DMS53 (cell line): ENCODE measurements at places on chromosomes 2 and 18.
A peak's percentile ranks its signal among the peaks of the same experiment; 100 is the strongest.

DNA sequence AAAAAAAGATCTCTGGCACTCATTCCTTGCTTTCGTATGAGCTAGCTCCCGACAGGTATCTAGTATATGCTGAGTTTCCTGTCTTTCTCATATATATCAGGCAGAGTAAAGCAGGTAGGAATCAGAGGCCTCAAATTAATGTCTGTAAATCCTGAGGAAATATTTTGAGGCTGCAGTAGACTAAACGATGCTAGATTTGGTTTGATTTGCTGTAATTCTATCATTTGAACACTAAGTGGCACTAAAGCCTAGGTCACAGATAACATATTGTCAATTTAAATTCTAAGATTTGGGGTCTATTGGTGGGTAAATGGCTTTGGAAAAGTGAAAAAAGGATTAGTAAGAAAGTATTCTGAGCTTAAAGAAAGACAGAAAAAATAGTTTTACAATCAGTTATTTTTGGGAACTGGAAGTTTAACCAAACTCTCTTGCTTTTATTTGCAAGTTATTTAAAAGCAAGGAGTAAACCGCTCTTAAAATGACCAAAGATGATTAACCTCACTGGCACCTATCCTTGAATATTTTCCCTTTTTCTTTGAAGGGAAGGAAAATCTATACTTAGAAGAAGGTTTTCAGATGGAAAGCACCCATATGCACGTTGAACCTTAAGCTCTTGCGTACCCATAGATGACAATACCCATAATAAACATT lies 37.6 kb upstream of the SLC4A10 start:
- DNase-seq, result peak; percentile 73

GRCh38 chr18:49613141-49613640 lies 51.3 kb downstream of the LIPG start:
- no peak for DNase-seq

DNA sequence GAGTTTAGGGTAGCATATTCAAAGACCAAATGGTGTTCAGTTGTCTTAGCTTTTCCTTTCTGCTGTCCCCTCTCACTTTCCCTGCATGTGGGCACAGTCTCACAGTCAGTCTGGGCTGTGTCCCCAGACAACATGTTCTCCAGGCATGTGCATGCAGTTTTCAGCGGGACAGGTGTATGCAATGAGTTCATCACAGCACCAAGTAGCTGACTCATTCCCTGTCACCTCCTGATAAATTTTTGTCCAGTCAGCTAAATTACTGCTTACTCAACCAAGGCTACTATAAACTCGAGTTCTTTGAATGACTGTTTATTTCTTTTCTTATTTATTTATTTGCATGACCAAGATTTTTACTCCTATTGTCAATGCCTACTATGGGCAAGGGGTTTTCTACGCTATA lies 148.8 kb upstream of the CDH19 start:
- peak; percentile 89 for DNase-seq

DNA sequence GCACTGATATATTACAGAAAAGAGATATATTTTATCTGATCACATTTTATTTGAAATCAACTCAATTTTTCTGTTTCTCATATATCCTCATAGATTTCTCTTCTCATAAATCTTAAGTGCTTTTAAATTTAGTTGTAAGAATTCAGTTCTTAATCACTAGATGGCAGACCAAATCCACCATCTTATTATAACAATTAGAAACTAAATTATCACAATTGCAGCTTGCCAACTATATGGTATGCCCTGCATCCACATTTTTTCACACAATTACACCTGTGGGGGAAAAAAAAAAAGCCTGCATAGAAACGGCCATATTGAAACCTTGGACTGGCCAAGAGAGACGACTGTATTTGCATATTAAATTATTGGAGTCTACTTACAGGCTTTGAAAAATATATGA lies 64.4 kb downstream of the COL5A2 start:
- DNase-seq, result peak; percentile 32

GRCh38 chr2:201151127-201151981 lies 31.6 kb upstream of the CASP10 start:
- DNase-seq, result peak; percentile 85

- no peak for DNase-seq
These were observed 8.3 kb upstream of the CASP10 start for GRCh38 chr2:201174687-201175086.

DNA sequence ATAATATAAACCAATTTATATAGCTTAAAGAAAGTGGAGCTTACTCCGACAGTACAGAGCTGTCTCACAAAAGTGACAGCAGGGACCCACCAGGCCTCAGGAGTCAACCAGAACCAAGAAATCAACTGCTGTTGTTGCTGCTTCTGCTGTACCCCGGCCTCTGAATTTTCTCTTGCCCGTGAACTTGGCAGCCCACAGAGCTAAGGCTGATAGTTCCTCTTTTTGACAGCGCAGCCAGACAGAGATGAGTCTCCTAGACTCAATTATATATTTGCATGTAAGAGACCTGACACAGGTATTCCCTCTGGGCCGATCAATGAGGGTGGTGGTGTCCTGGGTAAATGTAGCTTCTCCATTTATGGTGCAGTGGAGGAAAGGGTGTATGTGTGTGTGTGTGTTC lies 109.4 kb downstream of the KCTD1 start:
- DNase-seq, result no peak

DNA sequence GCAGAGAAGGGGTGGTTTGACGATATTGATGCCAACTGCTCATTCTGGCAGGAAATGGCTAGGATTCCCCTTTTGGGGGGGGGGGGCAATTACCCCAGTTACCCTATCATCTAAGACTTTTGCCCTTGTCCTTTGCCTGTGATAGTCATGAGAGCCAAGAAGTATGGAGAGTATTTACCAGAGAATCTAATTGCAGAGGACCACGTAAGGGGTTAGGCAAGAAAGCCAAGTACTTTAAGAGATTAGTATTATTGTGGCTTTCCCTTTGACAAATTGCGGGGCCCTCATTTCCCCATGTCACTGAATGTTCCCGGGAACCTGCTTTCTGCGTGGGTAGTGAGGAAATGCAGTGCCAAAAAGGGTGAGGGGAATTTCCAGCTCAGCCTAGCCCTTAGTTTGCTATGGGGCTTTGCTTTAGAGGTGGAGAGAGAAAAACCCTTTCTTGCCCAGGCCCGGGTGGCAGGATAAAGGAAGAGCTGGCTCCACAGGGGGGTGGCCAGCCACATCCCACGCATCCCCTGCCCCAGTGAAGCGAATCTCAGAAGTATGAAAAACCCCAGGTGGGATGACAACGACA lies 1.5 kb downstream of the AQP4 start:
- DNase-seq, result peak; percentile 23

- DNase-seq, result no peak
These were observed 73.2 kb downstream of the ITSN2 start for GRCh38 chr2:24287171-24287570.

DNA sequence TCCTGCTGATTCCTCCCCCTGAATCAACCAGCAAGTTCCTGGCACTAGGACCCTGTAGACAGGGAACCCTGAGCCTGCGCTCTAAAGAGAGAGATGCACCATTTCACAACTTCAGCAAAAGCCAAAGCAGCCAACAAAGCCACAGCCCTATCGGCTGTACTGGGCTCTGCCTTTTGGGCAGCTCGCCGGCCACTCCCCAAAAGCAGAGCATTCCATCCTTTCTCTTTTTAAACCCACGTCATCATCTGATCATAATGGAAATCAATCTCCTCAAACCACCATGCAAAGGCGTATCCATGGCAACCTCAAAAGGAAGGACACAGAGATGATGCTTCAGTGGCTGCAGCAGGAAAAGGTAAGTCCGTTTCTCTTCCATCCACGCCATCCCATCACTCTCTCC lies 5.3 kb upstream of the DCTN1 start:
- no peak for DNase-seq

DNA sequence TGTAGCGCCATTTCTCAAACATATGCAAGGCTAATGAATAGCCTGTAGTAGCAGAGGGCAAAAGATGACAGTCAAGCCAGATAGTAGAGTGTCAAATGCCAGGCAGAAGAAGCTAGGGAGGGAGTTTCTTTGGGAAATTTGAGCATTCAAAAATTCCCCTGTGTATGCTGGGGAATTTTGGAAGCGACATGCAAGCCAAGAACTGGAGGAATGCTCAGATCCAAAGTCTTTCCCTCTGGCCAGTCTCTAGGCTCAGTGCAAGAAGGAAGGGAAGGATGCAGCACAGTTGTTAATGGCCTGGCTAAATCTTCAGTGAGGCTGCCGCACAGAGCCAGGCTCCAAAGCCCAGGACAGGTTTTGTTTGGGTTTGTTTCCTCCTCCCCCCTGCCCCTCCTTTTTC lies 59.9 kb downstream of the ATP9B start:
- no peak for DNase-seq

GRCh38 chr2:104465981-104466380 lies 387.9 kb upstream of the POU3F3 start:
- no peak for DNase-seq

GRCh38 chr2:60109744-60110143 lies 443.7 kb downstream of the BCL11A start:
- DNase-seq, result peak; percentile 10

DNA sequence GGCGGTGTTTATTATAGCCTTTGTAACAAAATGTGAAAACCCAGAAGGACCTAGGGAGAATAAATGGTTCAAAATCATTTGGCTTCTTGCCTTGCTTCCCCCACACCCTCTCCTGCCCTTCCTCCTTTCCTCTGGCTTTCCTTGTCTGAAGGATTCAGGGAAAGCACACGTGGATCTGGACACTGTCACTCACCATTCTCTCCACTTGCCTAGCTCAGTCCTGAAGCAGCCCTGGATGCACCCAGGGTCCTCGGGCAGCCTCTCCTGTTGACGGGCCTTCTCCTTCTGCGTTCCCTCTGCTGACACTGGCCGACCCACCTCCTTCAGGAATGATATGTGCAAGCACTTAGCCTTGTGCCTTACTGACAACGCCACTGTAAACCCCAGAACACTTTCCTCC lies 68.4 kb downstream of the FAM210A start:
- DNase-seq, result no peak

GRCh38 chr2:199219551-199219950 lies 238.2 kb downstream of the SATB2 start:
- peak; percentile 94 for DNase-seq

DNA sequence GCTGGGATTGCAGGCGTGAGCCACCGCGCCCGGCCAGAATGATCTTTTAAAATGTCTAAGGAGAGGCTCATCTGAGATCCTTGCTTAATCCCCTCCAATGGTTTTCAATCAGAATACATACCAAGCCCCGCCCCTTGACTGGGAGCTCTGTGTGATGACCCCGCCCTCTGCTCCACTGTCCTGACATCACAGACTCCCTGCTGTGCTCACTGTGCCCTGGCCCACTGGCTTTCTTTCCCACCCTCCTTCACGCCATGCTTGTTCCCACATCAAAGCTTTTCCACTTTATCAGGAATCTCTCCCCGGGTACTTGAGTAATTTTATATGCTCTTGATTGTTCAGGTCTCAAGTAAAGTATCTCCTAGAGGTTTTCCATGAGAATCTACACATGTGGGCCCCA lies 762.3 kb upstream of the ID2 start:
- peak; percentile 38 for DNase-seq

DNA sequence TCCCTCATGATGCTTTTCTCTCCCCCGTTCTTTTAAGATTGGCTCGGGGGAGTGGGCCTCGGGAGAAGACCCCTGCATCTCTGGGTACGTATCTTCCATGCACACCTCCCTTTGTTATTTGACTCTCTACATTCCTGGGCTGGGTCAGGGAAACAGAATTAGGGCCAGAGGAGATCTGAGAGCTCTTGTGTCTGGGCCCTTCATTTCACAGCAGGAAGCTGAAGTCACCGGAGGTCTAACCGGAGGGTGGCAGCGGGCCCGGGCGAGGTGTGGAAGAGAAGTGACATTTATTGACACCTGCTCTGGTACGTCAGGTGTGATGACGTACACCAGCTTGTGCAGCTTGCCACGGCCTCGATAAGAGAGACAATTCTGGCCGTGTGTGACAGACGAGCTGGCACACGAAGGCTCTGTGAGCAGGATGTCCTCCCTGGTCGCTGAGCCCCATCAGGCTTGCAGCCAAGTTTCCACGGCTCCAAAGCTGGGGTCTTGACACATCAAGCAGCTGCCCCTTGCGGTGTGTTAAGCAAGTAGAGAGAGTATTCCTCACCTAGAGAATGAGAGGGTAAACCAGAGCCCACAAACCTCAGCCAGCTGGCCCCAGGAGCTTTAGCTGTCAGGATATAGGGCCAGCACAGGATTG lies 30.4 kb downstream of the TOGARAM2 start:
- DNase-seq, result peak; percentile 92

GRCh38 chr2:10475811-10476660 lies 27.9 kb upstream of the ODC1 start:
- no peak for DNase-seq

- DNase-seq, result no peak
These were observed 31.3 kb downstream of the TMEM177 start for GRCh38 chr2:119710281-119710680.

DNA sequence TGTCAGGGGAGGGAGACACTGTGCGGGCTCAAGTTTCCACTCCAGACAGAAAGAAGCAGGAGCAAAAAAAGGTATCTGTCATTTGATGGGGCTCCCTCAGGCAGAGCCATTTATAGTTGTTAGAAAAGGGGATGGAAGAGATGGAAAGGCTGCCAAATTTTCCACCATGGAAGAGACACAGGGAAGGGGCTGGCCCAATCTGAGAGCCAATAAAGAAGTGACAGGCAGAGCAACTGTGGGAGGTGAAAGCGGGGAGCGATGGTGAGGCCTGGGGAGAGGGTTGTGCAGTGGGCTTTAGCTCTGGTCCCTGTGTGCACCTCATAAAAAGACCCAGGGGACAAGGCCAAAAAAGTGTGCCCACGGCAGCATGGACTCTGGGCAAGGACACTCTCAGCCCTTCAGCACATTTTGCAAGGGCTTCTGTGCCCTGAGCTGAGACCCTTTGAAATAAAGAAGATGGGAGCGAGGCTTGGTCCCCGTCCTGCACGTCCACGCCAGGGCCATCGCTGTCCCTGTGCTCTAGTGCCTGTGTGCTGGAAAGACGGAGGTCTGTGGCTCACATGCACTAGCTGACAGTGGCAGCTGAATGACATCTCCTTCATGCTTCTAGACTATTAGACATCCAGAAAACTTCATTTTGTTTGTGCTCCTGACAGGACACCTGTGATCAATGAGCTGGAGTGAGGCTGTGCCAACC lies 456.7 kb upstream of the HS6ST1 start:
- DNase-seq, result no peak

DNA sequence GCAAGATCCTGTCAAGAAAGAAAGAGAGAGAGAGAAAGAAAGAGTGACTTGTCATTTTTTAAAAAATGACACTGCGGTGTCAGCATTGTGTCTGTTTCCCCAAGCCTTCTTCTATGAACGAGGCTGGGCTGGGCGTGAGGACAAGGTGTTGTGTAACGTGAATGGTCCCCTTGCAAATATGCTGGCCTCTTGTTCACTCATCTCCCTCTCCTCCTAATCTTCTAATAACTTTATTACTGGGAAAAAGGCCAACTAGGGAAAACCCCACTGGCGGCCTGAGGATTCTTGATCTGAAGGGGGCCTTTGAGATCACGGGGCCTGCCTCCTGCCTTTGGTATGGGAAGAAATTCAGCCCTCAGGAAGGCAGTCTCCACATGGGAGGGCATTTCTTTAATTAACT lies 163.1 kb downstream of the MIB1 start:
- no peak for DNase-seq

DNA sequence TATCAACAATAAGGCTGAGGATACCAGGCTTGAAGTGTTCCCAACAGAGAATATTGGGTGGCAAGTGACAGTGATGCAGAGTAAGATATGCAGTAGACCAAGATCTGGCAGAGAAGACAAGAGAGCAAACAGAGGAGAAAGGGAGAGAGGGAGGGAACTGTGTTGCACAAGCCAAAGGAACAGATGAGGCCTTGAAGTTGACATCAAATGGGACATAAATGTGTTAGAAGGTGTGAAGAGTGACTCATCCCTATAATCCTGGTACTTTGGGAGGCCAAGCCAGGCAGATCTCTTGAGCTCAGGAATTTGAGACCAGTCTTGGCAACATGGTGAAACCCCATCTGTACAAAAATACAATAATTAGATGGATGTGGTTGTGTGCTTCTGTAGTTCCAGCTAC lies 342.9 kb downstream of the PARD3B start:
- peak; percentile 9 for DNase-seq
